ENCODE measurements at places on chromosomes 3 and 15.

GRCh38 chr3:111939873-111940272, 39.0 kb upstream of the ABHD10 start:
- no peak for DNase-seq

- DNase-seq: no peak
These were observed 264.2 kb downstream of the NFKBIZ start for GRCh38 chr3:102113421-102114041.

- no peak for DNase-seq
These were observed 860.3 kb upstream of the SEMA6D start for GRCh38 chr15:46856839-46857502.

GRCh38 chr3:72335458-72336095, 512.7 kb downstream of the SHQ1 start:
- peak; percentile 67 for DNase-seq

DNA sequence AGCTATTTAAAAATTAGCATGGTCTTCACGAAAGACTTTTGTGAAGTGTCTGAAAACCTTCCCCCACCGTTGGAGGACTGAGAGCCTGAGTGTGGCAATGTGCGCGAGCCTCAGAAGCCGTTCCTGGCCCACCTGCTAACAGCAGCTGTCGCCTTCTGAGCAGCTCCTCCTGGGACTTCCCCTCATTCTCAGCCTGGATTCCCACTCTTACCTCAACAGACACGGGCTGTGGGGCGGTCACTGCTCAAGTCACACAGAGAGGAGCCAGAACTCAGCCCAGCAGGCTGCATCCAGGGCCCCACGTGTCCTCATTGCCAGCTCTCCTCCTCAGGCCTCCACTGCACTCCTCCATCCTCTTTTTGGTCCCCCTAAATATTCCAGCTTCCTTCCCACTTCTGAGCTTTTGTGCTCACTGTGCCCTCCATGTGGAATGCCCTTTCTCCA, 7.8 kb downstream of the DNASE1L3 start:
- no peak for DNase-seq

DNA sequence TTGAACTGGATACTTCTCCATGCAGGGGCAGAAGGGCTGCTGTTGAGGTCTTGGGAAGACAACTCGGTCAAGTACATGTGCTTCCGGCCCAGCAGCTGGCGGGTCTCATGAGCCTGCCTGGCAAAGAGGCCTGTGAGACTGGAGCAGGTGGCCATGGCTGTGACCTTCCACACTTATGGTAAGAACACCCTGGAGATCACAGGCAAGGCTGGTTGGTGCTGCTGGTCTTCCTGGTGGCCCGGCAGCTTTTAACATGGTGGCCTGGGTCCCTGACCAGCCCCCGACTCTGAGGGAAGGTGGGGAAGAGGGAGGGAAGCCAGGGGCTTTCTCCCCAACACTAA, 15.4 kb downstream of the CHRD start:
- DNase-seq: no peak

DNA sequence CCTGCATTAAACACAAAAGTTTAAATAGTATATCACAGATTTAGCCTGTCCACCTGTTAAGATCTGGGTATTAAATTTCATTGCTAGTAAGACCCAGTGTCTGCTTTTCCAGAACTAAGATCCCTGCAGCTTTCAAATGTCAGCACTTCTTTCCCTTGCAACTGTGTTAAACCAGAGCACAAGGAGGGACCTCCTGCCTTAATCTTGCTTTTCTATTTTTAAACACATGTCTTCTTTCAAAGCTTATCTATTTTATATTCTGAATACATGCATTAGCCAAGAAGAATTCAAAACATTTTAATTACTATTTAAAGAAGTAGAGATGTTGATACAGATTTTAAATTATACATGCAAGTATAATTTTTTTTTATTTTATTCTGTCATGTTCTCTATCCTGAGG, 315.1 kb downstream of the ARPP21 start:
- no peak for DNase-seq

GRCh38 chr3:123884993-123885392, 861 bp upstream of the MYLK start:
- no peak for DNase-seq

DNA sequence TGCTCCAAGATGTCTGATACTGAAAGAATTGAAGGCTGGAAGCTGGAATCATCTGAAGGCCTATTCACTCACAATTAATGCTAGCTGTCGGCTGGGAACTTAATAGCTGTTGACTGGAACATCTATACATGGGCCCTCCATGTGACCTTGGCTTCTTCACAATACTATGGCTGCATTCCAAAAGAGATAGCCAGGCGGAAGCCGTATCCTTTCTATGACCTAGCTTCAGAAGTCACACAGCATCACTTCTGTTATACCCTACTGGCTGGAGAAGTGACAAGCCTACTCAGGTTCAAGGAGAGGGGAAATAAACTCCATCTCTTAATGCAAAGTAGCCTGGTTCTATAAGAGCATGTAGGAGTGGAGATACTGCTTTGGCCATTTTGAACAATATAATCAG, 50.9 kb upstream of the SPRED1 start:
- no peak for DNase-seq

DNA sequence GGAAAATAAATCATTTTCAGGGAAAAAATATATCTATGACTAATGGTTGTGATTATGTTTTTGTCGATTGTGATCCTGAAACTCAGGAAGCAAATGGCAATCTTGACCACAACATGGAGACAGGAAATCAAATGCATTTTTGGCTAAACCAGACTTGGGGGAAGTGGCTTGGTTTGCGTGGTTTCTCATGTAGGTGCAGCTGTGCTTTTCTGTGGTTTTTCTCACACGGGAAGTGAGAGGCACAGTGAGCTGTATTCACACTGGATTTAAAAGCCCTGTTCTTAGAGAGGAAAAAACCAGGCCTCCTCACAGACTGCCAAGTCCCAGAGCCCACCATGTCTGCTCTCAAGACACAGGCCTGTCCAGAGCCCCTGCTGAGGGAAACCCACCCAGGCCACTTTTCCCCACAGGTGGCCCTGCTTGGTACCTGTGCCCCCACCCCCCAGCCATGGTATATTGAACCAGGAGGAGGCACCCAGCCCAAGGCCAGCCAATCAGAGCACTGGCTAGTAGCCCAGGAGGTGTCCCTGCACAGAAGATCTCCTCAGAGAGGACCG, 46.1 kb downstream of the BTD start:
- DNase-seq: peak; percentile 97

- peak; percentile 87 for DNase-seq
These were observed 61.1 kb downstream of the AMOTL2 start for GRCh38 chr3:134312873-134313846.

DNA sequence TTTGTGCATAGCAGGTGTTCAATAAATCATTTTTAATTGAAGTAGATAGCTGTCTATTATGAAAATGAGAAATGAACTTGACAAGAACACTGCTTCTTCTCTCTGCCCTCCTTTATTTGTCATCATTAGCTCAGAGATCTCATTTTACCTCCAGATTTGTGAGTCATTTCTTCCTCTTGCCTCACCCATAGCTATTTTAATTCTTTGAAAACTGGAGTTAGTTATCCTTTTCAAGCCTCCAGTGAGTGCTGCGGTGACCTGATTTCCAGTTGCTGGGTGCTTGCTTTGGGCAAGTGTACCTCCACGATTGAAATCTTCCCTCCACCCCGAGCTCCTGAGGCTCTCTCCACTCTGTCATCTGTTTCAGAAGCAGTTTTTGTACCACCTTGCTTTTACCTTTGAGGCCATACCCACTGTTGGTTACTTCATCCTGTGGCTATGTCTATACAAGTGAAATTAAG, 114.6 kb downstream of the NFKBIZ start:
- DNase-seq: peak; percentile 51

DNA sequence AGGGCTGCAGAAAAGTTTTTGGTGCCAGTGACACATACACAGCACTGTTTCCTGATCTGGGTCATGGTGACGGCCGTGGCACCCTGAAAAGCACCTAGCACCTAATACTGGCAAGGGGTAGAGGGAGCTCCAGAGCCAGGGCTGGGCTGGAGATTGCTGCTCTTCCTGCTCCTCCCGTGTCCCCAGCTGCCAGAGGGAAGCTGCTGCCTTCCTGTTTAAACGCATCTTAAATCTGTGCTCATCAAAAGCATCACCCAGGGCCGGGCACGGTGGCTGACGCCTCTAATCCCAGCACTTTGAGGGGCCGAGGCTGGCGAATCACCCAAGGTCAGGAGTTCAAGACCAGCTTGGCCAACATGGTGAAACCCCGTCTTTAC, 156.7 kb upstream of the MEF2A start:
- DNase-seq: peak; percentile 68

GRCh38 chr3:193851428-193851847, 258.4 kb downstream of the OPA1 start:
- no peak for DNase-seq

DNA sequence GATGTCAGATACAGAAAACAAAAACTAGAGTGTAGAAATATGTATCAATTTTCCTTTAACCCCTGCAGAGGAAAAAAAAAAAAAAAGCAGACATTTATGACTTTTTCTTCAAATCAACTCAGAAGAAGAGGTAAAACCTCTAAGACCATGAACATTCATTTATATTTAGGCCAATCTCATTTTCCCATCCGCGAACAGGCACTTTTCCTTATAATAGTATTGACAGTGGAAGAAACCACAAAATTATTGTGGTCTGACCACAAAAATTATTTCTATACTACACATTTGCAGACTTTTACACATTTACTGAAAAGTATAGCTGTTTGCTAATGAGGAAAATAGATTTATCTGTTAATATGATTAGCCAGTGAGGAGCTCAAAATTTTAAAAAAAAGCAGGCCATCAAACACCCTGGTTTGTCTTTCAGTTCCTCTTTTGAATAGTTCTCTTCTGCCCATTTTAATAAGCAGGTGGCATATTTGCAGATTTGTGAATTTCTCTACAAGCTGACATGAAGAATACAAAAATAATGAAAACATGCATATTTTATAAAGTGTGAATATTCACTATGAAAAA, 5.7 kb downstream of the OSBPL11 start:
- DNase-seq: peak; percentile 40

GRCh38 chr15:37872661-37873060, 61.8 kb upstream of the TMCO5A start:
- DNase-seq: no peak

DNA sequence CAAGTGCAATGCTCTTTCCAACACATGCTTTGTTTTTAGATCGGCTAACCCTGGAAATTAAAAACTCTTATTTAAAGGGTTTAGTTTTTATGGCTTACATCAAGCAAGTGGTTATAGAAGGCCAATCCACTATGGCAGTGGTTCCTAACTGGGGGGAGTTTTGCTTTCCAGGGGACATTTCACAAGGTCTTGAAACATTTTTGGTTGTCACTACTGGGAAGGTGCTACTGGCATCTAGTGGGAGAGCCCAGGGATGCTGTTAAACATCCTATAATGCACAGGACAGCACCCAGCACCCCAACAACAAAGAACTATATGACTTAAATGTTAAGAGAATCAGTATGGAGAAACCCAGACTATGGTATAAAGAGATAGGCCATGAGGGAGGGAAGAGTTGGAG, 439.0 kb downstream of the NTRK3 start:
- DNase-seq: no peak

DNA sequence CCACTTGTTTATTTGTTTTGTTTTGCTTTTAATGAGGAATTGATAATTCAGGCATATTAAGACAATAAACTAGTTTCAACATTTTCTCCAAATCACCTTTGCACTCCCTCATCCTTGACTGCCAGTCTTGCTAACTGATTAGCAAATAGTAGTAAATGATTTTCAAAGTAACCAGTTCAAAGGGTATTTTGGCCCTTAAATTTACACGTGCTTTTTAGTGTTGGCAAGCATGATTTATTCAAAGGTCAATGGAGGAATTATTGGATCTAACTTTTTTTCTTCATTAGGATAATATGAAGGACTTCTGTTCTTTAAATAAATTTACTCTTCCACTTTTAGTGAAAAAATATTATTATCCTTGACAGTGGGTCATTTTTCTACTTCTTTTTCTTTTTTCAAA, 53.8 kb downstream of the BCHE start:
- DNase-seq: no peak

DNA sequence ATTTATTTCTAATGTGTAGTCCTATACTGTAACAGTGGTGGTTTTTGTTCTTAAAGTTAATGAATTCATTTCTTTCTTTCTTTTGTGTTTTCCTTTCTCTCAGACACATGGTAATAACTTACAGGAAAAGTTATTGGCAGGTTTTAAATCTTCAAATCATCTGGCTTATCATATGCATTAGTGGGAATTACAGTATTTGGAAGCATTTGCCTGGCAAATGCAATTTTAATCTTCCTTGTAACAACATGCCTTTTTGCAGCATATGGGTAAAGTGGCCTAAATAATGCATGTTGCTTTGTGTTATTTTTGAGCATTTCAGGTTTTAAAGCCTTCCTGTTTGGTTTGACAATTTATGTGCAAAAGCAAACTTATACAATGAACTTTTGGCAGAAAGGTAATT, 66.8 kb downstream of the GALK2 start:
- DNase-seq: no peak

DNA sequence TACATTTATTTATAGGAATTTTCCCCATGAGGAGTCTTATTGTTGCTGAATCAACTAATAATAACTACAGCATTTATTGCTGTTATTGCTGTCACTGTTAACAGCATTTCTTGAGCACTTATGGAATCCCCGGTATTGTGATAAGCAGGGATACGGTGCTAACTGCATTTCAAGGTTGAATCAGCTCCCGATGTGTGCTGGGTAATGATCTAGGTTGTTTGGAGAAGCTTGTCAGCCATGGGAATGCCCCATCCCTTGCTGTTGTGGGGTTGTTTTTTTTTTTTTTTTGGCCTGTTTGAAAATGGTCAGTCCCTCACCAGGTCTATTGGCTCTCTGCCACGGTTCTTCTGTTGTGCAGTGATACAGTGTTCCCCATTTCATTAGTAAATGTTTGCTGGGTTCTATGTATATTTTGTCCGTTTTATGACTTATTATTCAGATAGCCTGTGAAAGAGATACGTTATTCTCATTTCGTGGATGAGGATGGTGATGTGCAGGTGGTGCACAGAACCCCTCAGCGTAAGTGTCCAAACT, 48.5 kb downstream of the MED12L start:
- no peak for DNase-seq

- no peak for DNase-seq
These were observed 45.0 kb downstream of the CCR1 start for GRCh38 chr3:46162975-46163555.

DNA sequence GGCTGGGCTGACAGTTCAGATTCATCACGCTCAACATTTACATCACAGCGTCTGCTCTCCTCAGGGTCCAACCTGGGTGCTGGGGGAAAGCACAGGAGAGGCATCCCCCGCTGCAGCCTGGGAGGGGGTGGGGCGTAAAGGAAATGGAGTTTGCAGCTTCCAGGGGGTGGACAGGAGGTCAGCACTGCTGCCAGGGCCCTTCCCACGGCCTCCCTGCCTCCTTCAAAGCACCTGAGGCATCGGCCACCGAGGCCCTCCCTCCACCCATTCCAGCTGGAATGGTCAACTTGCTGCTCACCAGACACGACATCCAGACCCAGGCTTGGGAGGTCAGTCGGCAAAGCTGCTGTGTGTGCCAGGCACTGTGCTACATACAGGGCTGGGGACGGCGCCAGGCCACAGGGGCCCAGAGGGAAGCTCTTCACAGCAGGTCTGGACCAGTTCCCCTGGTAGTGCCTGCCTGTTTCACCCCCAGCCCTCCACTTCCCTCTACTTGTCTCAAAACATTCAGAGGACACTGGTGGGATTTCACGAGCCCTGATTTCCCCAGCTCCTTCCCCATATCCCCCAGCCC, 120.7 kb downstream of the ANP32A start:
- DNase-seq: no peak

Data from fibroblast of skin of back (primary cell).